Sigmoid colon (tissue), 7 donors: ENCODE measurements at places on chromosomes 12 and 14.

DNA sequence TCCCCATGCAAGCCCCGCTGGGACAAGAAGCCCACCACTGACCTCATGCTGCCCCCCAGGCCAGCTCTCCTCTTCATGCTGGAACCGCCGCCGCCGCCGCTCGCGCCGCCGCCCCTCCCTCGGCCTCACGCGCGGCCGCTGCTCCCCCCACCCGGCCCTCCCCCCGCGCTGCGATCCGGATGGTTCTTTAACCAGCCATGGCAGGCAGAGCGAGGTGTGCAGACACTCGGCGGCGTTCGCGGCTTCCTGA lies at the start of gene DCAF5:
TSS of gene DCAF5 (minus strand) at position 218 of the 250 bp plus-strand sequence. CDS start at position 77, 141 bp downstream.
- no peak for DNase-seq

DNA sequence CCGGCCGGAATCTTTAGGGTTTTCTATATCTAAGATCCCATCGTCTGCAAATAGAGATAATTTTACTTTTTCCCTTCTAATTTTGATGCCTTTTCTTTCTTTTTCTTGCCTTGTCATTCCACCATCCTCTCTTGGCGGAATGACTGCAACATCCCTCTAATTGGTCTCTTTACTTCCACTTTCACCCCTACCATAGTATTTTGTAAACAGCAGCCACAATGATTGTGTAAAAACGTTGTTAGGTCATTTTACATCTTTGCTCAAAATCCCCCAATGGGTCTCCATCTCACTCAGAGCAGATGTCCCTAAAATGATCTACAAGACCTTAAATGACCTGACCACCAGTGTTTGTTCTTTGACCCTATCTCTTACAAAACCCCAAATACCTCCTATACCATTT lies 80.0 kb upstream of the STAC3 start:
- no peak for DNase-seq

DNA sequence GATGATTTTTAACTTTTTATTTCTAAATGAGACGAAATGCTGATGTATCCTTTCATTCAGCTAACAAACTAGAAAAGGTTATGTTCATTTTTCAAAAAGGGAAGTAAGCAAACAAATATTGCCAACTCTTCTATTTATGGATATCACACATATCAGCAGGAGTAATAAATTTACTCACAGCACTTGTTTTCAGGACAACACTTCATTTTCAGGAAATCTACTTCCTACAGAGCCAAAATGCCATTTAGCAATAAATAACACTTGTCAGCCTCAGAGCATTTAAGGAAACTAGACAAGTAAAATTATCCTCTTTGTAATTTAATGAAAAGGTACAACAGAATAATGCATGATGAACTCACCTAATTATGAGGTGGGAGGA lies 139.6 kb downstream of the HMGA2 start:
- DNase-seq, result no peak

DNA sequence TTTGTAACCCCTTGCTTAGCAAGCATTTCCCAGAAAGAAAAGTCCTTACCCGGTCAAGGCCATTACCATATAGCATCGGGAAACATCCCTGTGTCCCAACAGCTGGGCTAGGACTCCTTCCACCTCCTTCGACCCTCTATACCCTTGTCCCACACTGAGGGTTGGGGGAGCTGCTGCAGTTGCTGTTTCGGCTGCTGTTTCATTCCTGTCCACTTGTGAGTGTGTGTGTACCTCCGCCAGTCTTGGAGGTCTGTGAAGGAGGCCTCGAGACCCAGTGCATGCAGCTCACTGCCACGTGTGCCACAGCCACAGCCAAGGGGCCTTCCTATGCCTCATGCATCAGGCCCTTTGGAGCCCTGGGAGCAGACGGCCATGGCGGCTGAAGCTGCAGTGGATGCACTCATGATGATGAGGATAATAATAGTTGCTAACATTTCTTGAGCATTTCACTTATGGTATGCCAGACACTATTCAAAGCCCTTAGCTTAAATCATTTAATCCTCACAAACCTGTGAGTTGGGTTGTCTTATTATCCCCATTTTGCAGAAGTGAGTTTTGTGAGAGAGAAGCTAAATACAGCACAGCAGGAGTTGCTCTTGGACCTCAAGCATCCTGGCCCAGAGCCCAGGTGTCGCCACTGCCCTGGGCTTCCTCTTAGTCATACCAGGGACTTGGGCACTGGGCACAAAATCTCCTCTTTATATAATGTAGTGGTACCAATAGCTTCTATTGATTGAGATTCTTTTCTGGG lies 156.5 kb downstream of the PRKCH start:
- peak; percentile 80 for DNase-seq

DNA sequence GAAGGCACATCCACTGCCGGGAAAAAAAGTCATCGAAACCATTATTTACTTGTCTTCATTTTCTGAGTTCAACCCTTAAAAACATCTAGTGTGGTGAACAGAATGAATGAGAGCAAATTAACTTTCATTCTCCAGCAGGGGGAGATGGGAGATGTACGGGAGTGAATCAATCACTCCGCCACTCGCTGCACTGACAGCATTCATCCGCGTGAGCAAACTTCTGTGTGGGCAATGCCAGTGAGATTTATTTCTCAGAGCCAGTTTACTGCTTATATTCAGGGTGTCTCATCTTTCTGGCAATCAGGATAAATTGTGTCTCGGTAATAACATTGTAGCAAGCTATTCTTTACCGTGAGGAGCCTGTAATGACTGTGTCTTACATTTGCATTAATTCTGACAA lies 463.6 kb upstream of the MIS18BP1 start:
- DNase-seq, result no peak

GRCh38 chr12:11618046-11618445 lies 31.4 kb upstream of the ETV6 start:
- no peak for DNase-seq

- DNase-seq, result no peak
These were observed 47.6 kb downstream of the MYBPC1 start for GRCh38 chr12:101642115-101643067.

GRCh38 chr12:114993165-114993564 lies 309.2 kb upstream of the TBX3 start:
- no peak for DNase-seq

GRCh38 chr12:116540622-116541152 lies 18.5 kb upstream of the MAP1LC3B2 start:
- no peak for DNase-seq

- DNase-seq, result no peak
These were observed 82.1 kb downstream of the CMKLR1 start for GRCh38 chr12:108257004-108257403.

GRCh38 chr12:22625762-22626294 lies 857 bp downstream of the ETNK1 start:
- DNase-seq, result peak; percentile 66

GRCh38 chr12:52791271-52792184 lies 4.4 kb downstream of the KRT3 start:
- DNase-seq, result no peak

GRCh38 chr14:52044791-52045522 lies 23.9 kb downstream of the NID2 start:
- DNase-seq, result peak; percentile 80

GRCh38 chr12:122265886-122266229 lies 436 bp downstream of the VPS33A start:
- no peak for DNase-seq

DNA sequence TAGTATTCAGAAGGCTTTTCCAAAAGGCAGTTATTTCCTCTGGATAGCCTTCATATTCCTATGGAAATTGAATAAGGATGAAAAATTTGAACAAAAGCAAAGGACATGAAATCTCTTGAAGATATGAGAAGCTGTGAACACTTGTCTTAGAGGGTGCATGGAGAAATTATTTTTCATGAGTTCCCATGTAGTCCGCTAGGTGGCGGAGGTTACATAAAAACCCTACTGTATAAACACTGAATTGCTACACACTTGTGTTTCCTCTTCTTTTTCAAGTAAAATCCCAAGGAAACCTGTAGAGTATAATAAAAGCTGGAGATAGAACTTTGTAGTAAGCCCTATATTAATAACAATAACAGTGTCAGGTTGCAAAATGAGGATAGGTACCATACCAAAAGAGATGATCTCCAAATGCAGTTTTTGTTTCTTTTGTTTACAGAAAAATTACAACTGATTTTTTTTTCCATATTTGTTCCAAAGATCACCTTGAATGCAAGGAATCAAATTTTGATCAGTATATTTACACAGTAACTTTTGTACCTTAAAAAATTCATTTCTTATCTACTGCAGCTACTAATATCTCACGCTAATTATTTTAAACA lies 37.8 kb upstream of the OR4E1 start:
- DNase-seq, result no peak

GRCh38 chr14:104563742-104564615 lies 15.6 kb upstream of the C14orf180 start:
- DNase-seq, result peak; percentile 81

DNA sequence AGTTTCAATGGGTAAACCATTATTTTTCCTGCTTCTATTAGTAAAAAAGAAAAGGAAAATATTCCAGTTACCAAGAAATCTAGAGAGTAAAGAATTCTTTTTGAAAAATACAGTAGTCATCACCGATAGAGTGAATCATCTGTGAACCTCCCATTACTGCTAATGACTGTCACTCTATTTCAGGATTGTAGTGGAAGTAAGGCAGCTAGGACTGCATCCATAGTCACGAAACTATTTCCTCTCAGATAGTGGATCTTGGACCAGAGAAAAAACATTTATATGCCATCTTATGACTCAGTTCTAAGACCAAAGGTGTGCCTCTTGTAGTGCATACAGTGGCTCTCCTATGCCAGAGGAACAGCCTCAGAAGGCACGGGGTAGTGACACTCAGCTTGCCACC lies 173.9 kb upstream of the PLEKHA5 start:
- no peak for DNase-seq

DNA sequence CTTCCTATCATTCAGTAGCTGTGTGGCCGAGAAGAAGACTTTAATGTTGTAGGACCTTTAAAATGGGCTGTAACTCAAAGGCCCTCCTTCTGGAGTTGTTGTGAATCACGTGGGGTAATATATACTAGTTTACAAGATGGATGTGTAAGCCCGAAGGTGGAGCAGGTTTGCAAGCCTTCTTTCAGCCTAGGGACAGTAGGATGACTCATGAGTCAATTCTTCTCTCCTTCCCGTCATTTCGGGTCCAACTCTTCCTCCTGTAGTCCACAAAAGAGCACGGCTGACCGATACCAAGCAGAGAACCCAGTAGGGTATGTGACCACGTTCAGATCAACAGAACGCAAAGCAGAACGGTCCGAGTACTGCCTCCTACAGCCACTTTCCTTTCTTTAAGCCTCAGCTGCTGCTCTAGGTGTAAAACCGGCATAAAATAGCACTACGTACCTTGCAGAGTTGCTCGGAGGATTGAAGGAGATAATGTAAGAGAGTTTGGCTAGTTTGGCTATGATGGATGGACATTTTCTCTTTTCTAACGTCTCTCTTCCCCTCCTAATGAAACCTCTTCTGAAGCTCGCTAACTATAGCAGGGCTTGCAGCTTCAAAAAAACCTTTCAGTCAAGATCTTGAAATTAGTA lies 1.3 kb upstream of the RASSF3 start:
- DNase-seq, result no peak

- DNase-seq, result no peak
These were observed 16.1 kb upstream of the SH2B3 start for GRCh38 chr12:111389635-111390034.

- no peak for DNase-seq
These were observed 170.7 kb downstream of the FOXN3 start for GRCh38 chr14:89246290-89246689.

DNA sequence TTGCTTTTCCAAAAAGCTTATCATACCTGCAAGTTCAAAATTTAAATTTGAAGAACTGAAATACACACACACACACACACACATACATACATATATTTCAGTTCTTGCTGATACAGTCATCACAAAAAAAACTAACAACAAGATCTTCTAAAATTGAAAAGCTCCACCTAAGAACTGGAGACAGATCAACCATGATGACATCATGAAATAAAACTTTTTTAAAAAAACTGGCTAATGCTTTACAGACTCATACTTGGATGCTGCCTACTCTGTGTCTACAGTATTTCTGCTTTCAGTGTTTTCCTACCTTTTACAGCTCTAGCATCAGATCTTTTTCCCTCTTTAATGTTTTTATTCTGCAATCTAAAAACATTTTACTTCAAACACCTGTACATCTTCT lies 261.4 kb downstream of the DIO2 start:
- no peak for DNase-seq

GRCh38 chr12:94405413-94406116 lies 54.1 kb downstream of the CEP83 start:
- no peak for DNase-seq

DNA sequence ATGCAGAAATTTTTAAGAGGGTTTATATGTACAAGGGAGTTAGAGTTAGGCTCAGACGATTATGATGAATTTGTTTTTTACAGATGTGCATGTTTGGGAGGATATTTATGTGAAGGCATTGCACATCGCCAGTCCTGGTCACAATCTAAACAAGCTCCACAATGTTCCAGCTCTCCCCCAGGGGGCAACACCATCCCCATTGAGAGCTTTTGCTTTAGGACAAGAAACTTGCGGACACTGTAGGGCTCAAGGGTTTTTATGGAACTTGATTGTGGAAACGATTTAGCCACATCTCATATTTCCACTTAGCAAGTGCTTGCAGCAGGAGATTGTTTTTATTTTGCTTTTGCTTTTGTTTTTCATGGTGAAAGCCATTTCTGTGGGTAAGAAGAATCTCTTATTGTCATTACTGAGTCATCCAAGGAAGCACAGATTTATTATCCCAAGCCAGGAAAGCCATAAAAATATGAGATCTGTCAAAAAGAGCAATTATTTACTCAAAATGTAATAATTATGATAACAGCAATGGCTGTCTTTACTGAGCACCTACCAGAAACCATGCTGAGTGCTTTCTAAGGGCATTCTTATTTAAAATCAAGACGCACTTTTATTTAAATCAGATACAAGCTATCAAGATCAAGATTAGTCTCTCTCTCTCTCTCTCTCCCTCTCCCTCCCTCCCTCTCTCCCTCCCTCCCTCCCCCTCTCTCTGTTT lies 276.7 kb upstream of the SRRM4 start:
- no peak for DNase-seq

GRCh38 chr14:99524804-99525698 lies 43.8 kb downstream of the CCNK start:
- DNase-seq, result no peak

DNA sequence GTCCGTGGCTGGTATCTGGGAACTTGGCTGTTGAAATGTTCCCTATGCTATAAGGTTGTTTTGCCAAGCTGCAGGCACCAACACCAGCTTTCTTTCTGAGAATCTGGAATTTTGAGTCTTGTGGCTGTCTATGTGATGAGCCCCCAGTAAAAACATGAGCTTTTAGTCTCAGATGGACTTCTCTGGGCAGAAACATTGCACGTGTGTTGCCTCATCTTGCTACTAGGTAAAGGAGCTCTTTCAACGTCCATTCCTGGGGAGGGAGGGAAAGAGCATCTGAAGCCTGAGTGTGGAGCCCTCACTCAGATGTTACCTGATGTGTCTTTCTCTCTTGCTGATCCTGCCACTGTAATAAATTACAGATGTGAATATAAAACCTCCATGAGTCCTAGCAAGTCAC lies 183.8 kb upstream of the LHX5 start:
- no peak for DNase-seq

GRCh38 chr12:132648616-132649225 lies 30.1 kb downstream of the P2RX2 start:
- DNase-seq, result no peak

GRCh38 chr12:102479099-102479885 lies 1.1 kb downstream of the IGF1 start:
- DNase-seq, result no peak

- peak; percentile 69 for DNase-seq
These were observed 49.1 kb upstream of the KCNJ8 start for GRCh38 chr12:21823581-21823980.
